CD4-positive, alpha-beta T cell treated with Interleukin-6 for 4 hours (primary cell): ENCODE measurements at places on chromosomes 6 and 20.

- peak; percentile 10 for DNase-seq
Observed at GRCh38 chr6:109783250-109783986, 92.3 kb downstream of the FIG4 start.

DNA sequence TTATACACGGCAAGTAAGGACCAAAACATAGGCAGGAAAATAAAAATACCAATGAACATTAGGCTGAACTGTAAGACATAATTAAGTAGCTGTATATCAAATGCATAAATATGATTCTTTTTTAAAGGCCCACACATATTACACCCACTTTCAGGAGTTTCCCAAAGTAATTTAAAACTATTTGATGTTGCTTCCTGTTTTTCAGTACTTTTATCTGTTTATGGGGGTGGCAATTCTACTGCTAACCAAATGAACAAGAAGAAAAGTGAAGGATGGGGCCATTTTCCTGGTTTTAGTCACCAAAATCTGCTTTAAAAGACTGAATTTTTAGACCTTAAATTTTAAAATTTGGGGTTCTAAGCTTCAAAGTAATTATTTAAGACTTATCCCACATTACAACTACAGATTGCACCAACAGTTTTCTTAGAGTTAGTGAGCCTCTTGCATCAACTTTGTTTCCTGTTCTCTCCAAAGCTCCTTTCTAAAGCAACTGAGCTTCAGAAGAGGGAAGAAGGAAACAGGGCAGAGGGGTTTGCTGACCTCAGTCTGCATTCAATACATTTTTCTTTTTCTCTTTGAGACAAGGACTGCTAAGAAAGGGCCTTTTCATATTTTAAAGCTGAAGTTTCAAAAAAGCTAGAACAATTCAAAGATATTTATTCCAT, 191.0 kb downstream of the BACH2 start:
- DNase-seq, result no peak

GRCh38 chr6:158611039-158611438, 33.5 kb downstream of the DYNLT1 start:
- DNase-seq, result no peak

DNA sequence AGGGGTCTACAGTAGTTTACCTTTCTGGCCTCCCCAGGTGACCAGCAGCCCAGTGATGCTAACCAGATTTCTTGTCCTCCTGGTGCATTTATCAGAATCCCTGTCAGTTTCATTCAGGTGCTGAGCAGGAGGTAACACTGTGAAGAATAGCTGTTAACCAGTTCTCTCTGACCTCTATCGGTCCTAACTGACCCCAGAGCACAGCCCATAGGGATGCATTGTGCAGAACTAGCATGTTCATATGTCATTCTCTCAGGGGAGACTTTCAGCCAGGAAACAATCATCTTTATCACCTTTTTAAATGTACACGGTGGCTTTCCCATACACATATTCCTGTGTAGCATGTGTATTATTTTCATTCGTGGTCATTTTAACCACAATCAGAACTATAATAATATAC, 49.9 kb downstream of the CNR1 start:
- DNase-seq, result no peak

GRCh38 chr6:136775548-136775947, 16.7 kb downstream of the MAP3K5 start:
- DNase-seq, result no peak

DNA sequence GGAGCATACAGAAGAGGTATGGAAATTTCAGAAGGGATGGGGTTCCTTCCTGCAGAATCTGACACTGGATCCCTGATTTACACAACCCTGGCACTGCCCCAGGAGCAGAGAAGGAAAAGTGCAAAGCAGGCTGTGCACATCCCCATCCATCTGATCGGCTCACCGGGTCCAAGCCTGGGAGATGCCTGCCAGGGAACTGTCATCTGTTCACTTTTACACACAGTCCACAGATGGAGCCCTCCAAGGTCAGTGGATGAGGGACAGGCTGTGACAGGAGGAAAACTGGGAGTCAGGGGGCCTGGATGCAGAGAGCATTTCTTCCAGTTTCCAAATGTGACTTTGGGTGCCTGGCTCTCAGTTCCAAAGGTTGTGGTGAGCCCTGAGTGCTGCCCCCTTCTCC, 11.0 kb upstream of the SYNDIG1 start:
- DNase-seq, result no peak

DNA sequence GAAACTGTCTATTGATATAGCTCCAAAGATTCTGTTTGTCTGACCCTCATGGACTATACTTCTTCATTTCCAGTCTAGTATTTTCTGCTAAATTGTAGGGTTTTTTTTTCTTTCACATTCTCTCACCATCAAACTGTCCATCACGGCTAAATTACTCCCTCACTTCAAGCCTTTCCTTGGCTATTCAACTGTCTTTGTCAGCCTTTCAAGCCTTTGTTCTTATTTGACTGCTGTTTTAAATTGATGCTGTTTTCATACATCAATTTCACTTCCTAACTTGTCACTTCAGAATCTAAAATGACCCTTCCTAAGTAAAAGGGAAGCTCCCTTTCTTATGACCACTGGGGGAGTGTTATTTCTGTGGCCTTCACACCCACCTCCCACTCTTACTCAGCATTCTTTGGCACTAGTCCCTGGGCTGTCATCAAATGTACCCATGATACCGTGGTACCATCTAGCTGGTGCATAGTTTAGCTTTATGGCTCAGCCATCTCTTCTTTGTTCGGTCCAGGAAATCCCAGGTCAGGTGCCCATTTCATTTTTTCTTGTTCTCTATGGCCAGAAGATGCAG, 8.6 kb downstream of the GJA1 start:
- DNase-seq, result no peak

DNA sequence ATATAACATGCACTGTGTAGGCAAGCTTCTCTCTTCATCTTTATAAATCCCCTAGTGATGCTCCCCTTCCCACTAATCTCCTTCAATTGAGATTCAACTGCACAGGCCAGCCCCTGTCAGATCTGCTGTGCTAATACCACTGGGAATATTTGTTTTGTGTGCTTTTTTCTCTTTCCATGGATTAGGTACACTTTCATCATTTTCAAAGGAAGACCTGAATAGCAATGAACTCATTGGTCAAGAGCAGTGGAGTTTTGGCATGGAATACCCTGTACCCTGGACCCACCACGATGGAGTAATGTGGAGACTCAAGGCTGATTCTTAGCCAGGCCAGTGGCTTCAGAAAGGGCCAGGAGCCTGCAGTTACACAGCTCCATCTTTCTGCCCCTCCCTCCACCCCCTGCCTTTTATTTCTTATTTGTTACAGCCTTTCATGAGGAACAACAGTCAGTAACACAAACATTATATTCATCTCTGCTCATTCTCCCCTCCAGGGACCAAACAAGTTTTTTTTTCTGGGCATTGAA, 75.4 kb upstream of the KCNG1 start:
- DNase-seq, result no peak

DNA sequence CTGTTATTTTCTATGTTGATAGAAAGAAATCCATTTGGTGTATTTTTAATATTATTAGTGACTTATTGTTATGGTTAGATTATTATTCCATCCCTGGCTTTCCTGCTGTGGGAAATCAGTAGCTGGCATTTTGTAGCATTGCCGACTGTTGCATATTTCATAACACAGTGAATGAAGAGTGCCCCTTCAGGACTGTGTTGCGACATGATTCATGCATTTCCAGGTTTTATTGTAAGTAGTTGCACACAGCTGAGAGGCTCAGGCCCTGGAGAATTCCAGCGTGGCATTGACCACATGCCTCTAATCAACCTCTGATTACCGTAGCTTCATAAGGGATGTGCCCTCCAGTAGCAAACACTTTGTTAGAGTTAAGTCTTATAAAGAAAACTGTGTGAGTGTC, 263.9 kb downstream of the FARS2 start:
- no peak for DNase-seq

GRCh38 chr6:102766963-102767362, 1373.5 kb downstream of the GRIK2 start:
- DNase-seq, result no peak

DNA sequence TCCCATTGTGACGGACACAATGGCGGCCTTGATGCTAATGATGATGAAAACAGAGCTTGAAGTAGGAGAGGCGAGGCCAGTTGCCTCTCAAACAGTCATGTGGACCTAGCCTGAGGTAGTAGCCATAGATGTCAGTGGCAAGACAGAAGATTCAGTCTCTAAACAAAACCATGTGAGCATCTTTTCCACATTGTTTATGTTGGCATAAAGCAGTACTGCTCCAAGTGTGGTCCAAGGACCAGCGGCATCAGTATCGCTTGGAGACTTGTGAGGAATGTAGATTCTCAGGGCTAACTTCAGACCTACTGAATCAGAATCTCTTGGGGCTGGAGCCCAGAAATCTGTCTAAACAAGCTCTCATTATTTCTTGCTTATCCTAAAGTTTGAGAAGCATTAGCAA, 312.8 kb upstream of the JAG1 start:
- no peak for DNase-seq

- no peak for DNase-seq
Observed at GRCh38 chr6:147395158-147395557, 113.3 kb upstream of the SAMD5 start.

GRCh38 chr6:27838945-27839625, 73.1 kb downstream of the OR2B2 start:
- DNase-seq, result no peak

GRCh38 chr6:53244958-53245357, 96.3 kb upstream of the GCM1 start:
- peak; percentile 53 for DNase-seq

DNA sequence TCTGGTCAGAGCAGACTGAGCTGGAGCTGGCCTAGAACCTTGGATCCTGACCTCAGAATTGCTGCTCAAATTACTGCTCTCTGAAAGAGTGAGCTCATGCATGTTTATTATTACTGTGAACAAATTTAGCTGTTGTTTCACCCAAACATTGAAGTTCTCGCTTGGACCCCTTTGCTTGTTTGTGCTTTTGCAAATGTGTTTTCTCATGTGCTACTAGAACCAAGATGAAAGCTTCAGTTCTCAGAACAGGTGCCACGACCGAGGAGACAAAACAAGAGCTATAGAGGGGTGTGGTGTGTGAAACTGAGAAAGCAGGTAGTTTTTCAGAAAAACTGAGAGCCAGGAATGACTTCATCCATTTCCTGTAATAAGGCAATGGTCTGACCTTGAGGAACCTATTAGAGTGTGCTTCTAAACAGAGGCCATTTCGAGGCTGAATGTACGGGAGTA, 50.0 kb upstream of the ESR1 start:
- DNase-seq, result peak; percentile 14

DNA sequence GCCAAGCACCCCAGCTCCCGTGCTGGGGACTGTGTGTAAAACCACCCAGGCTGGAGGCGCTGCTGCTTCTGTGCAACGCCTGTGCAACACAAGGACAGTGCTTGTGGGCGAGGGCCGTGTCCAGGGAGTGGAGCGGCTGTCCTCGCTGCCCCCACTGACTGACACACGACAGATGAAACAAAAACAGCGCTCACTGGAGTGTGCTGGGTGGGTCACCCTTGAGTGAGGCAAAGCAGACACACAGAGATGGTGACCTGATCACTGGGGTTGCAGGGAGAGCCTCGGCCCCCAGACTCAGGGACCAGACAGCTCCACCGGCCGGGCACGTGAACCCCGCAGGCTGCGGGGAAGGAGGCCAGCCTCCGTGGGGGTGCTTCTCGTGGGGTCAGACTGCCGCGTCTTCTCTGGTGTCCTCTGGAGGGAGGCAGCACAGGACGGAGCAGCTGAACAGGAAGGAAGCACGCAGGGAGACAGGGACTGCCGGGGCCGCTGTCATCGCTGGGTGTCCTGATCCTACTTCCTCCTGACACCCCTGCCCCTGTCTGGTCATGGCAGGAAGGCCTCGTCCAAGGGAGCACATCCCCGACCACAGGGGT, 75.9 kb upstream of the CST7 start:
- DNase-seq, result no peak

DNA sequence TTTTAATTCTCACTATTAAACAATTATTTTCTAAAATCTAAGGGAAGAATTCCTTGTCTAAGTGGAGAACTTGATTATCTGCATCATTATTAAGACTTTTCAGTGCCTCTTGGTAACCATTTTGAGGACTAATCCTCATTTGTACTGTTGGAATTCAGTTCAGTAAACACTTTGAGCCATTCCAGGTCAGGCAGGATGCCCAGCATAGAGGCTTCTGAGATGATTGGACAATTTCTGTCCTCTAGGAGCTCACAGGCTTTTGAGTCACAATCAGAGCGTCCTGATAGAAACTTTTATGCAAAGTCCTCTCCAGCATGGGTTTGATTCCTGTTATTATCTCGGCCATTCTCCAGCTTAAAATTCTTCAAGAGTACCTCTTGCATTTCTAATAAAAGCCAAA, 1304.6 kb downstream of the EPHA7 start:
- DNase-seq, result no peak

GRCh38 chr20:57912227-57912582, 202.4 kb upstream of the PMEPA1 start:
- DNase-seq, result no peak

DNA sequence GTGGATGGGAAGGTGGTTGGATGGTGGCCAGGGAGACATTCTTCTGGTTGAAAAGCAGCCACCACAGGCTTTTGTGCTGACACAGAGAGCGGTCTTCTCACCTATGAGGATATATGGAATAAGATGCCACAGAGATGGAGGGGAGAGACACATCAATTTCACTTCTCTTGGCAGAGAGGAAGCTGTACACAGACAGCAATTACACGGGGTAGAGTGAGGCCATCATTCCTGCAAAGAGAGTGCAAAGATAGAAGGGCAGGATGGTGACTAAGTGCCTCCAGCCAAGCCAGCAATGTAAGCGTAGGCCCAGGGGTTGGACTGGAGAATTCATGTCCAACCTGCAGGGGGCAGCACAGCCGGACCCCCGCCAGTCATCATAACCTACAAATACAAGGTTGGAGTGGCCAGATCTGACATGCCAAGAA, 56.4 kb downstream of the NRN1 start:
- DNase-seq, result peak; percentile 9

DNA sequence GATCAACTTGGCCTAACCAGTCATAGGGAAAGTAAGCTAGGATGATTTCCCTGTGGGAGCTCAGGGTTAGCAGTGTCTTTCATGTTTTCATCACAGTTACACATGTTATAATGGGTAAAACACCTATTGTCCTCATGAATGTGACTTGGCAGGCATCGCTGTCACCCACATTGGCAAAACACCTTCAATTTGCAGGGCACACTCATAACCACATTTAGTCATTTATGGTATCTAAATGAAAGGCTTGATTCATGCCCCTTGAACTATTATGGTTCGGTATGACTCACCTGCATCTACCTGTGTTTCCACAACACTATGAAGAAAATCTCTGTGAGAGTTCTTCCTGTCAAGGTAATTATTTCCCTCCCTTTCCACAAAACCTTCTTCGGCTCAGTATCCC, 49.2 kb downstream of the FRK start:
- no peak for DNase-seq

- DNase-seq, result no peak
Observed at GRCh38 chr20:43920797-43921196, 6.1 kb downstream of the TOX2 start.
